ENCODE measurements at places on chromosomes 6 and 20.

- DNase-seq: no peak
Measured at GRCh38 chr6:35601331-35602132, 87.2 kb downstream of the FKBP5 start.

DNA sequence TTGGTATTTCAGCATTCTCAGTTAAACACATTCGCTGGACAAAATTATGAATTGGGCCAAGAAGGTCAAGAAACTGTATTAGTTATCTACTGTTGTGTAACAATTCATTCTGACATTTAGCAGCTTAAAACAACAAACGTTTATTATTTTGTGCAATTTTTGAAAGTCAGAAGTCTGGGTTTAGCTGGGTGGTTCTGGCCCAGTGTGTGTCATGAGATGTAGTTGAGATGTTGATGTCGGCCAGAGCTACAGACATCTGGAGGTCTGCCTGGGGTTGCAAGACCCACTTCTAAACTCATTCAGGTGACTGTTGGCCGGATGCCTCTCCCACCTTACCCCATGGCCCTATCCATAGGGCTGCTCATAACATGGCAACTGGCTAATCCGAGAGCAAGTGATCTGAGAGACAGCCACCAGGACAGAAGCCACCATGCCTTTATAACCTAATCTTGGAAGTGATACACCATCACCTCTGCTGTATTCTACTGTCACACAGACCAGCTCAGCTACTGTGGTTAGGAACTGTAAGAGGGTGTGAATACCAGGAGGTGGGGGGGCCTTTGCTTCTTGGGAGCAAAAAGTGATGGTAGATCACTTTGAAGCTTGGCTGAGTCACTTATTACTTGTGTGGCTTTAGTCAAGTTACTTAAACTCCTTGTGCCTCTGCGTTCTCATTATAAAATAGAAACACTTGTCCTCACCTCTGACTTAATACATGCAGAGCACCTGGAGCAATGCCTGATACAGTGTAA, 217.0 kb upstream of the MYLIP start:
- DNase-seq: no peak

DNA sequence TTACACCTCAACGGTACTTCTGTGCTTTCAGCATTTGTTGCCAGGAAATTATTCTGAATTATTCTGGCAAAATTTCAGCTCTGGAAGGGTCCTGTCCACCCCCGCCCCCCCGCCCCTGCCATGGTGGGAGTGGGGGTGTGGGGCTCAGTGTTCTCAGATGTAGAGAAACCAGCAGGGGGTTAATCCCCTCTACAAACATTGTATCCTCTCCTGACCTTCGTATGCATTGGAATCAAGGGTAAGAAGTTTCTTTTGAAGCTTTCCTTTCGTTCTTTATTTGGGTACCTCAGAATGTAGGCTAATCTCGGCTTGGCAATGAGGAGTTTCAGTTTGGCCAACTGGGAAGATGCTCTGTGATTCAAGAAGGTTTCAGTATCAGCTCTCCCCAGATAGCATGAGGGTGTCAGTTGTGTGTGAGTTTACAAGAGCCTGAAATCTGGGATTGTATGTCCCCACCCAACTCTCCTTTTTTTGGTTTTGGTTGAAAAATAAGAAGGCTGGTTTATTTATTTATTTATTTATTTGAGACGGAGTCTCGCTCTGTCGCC, 25.5 kb upstream of the OLIG3 start:
- DNase-seq: no peak

DNA sequence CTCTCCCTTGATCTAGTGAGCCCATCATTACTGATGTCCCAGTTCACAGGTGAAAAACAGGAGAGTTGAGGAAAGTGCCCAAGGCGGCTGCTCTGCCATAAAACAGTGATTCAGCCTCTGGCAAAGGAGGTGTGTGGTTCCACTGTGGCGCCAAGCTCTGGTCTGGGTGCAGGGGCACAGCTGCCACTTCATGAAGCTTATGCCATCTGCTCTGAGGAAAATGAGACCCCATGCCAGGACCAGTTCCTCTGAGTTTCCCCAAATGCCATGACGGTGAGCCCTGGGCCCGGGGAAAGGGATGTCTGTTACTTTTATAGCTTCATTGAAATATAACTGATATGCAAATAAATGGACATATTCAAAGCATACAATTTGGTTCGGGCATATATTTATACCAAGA, 33.7 kb upstream of the ZBP1 start:
- no peak for DNase-seq

DNA sequence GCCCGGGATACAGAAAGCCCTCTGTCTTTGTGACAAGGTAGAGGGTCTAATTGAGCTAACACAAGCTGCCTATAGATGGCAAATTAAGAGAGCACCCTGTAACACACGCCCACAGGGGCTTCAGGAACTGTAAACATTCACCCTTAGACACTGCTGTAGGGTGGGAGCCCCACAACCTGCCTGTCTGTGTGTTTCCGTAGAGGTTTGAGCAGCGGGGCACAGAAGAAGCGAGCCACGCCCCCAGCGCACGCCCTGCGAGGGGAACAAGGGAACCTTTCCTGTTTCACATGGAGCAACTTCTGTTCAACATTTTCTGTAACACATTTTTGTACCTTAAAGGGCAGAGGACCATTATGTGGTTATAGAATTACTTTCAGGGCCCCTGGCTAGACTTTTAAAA, 231.7 kb upstream of the EXOC2 start:
- no peak for DNase-seq

GRCh38 chr6:99951016-99951805, 42.8 kb downstream of the MCHR2 start:
- no peak for DNase-seq

DNA sequence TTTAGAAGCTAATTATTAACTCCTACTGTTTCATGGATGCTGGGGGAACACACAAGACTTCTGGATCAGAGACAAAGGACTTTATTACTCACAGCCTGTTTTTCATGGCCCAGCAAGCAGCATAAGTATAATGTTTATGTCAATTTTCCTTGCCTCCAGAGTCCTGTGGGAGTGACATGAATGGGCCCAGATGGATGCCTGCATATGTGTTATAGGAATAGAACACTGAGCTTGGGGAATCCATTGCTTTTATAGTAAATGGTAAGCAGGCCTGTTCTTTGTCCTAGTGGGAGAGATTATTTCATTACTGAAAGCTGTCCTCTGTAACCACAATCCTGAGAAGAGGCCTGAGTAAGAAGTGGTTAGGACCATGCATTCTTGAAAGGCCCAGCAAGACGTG, 25.6 kb downstream of the BLTP3A start:
- no peak for DNase-seq

DNA sequence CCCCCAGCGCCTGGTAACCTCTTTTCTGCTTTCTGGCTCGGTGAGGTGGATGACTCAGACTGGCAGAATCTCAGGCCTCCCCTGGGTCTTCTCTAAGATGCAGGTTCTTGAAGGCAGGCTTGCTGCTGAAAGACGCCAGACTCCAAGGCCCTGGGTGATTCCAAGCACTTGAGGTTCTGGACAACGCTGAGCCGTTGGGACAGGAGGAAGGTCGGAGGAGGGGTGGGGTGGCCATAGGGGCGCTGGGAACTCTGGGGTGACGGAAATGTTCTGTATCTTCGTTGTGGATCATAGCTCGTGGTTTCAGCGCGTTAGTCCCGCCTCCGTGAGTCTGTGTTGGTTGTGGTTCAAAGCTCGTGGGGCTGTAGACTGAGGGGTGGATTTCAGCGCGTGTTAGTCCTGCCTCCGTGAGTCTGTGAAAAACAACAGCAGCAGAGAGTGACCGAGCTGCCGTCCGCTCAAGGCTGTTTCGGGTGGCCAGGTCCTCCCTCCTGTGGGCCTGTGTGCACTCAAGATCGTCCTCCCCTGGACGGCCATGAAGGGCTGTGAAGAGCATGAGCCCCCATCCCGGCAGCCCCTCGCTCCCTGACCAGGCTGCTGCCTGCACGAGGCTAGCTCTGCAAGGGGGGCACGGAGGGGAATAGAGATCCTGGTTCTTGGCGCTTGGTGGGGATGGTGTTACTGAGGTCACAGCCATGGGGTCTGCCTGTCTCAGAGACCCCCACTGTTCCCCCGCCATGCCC, 7.7 kb downstream of the NTSR1 start:
- DNase-seq: no peak

GRCh38 chr6:109302176-109302575, 80.1 kb downstream of the CD164 start:
- DNase-seq: no peak

DNA sequence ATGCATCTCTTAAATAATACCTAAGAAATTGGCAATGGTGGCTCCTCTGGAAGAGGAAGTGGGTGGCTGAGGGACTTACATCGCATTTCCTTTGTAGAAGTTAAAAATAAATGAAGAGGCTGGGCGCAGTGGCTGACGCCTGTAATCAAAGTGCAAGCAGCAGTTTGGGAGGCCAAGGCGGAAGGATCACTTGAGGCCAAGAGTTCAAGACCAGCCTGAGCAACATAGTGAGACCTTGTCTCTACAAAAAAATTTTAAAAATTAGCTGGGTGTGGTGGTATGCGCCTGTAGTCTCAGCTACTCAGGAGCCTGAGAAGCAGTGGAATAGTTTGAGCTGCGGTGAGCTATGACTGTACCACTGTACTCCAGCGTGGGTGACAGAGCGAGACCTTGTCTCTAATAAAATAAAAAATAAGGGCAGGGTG, 12.2 kb upstream of the NCOA3 start:
- DNase-seq: no peak

DNA sequence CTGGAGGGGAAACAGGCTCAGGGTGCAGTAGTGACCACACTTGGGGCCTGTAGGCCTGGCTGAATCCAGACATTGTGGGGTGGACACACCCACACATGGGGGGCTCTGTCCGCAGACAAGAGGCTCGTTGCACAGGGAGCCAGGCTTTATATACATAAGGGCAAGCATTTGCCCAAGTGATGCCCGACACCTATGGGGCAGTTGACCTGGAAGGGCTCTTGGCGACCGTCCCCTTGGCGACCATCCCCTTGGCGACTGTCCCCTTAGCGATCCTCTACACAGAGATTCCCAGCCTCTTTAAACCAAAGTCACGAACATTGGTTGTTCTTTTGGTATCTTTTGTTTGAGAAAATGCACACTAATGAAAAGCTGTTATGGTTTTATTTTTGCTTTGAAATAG, 2.7 kb downstream of the TOX2 start:
- DNase-seq: no peak

- DNase-seq: no peak
Measured at GRCh38 chr6:155432293-155432692, 23.3 kb downstream of the NOX3 start.

- no peak for DNase-seq
Measured at GRCh38 chr6:160781298-160781697, 79.3 kb downstream of the PLG start.

- no peak for DNase-seq
Measured at GRCh38 chr6:27451660-27452390, 21.1 kb downstream of the ZNF184 start.

DNA sequence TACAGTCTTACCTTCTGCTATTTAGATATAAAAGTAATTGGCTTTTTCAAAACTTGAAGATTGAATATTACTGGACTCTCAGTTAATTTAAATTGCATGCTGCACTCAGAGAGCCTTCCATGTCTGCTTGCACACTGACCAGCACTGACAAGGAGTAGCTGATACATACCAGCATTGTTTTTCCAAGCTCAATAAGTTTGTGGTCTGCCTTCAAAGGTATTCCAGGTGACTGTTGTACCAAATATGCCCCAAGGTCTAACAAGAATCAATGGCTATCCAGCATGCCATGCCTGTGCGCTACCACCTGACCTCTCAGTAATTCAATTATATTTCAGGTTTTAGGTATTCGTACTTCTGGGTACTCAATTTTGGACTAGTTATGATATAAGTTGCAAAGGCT, 30.0 kb downstream of the BEND6 start:
- no peak for DNase-seq

DNA sequence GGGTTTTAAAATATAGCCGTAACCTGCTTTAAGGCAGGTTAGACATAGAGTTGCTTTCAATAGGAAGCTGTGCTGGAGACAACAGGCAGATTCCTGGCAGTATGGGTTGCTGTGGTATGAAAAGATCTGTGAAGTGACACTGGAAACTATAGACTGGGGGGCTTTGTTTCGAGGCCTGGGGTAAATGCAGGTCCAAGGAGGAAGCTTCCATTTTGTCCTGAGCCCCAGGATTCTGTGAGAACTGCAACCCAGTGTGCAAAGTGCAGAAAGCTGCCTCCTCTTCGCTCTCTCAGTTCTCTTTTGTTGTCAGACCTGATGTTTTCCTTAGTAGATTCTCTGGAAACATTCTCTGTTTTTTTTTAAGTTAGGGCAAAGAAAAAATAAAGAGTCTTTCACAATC, 86.9 kb downstream of the LYRM4 start:
- no peak for DNase-seq

- DNase-seq: no peak
Measured at GRCh38 chr20:57609086-57609841, 11.0 kb downstream of the ZBP1 start.

DNA sequence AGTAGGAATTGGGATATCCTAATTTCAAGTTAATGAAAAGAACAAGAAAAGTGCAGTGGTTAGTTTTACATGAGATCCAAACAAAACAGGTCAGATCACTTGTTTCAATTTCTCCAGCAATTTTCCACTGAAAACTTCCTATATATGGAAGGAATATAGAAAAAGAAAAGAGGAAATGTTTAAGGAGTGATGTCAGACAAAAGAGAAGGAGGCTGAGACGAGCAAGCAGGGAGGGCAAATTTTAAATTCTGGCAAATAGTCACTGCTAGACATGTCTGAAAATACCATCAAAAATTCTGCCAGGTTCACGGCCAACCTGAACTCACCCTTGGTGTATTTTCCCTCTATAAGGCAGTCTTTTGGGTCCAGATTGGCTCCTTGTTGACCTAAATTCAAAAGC, 9.5 kb upstream of the NUP153 start:
- no peak for DNase-seq

- no peak for DNase-seq
Measured at GRCh38 chr6:113654396-113654795, 202.7 kb upstream of the MARCKS start.

DNA sequence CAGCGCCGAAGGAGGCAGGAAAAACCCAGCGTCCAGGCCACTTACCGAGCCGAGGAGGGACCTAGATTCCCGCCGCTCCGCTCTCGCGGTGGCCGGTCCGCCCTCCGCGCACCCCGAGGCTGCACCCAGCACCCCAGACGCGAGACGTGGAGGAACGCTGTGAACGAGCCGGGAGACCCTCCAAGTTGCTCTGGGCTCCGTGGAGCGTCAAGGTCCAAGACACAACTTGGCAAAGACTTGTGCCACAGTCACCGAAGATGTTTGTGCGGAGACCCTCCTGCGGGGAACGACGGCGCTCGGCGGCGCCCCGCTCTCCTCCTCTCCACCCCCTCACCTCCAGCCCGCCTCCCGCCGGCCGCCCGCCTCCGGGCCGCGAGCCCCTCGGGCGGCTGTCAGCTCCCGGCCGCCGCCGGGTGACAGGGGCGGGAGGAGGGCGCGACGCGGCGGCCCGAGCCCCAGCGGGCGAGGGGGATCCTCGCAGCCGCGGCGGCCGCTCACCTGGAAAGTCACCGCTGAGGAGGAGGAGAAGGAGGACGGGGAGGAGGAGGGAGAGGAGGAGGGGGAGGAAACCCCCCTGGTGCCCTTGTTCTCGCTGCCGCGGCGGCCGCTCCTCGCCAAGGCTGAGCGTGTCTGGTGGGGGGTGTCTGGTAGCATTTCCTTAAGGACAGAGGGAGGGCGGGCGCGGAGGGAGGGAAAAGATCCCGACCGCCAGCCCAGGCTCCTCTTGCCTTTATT, 637 bp upstream of the HIVEP2 start:
- peak; percentile 37 for DNase-seq

Data from hematopoietic multipotent progenitor cell treated with erythropoietin and hydrocortisone succinate and interleukin-3 and kit ligand, for 8 days (in vitro differentiated cells).